Left lobe of liver (tissue), 2 donors: ENCODE measurements at places on chromosomes 12 and 14.

- DNase-seq, result no peak
These were observed 20.9 kb downstream of the SYT1 start for GRCh38 chr12:78885466-78885865.

- DNase-seq, result peak; percentile 84
These were observed 1.3 kb upstream of the ASCL1 start for GRCh38 chr12:102955926-102956737.

DNA sequence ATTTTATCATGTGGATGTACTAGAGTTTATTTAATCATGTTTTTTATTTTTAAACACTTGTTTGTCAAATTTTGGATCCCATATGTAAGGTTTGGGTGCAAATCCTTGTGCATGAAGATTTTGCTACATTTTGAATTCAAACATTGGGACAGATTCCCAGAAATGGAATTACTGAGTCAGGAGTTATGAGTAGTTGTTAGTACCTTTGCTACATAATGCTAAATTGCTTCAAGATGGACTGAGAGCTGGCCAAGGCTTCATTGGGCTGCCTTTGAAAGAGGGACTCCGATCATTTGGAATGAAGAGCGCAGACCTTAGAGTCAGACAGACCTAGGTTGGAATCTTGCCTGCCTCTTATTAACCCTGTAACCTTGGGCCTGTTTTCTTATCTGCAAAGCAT is 154.9 kb upstream of the PWP1 start:
- no peak for DNase-seq

- no peak for DNase-seq
These were observed 5.6 kb downstream of the MSI1 start for GRCh38 chr12:120363274-120363855.

- no peak for DNase-seq
These were observed 195.3 kb upstream of the IGF1 start for GRCh38 chr12:102675672-102676071.

GRCh38 chr12:7069386-7069785 is 8.9 kb downstream of the C1S start:
- DNase-seq, result no peak

DNA sequence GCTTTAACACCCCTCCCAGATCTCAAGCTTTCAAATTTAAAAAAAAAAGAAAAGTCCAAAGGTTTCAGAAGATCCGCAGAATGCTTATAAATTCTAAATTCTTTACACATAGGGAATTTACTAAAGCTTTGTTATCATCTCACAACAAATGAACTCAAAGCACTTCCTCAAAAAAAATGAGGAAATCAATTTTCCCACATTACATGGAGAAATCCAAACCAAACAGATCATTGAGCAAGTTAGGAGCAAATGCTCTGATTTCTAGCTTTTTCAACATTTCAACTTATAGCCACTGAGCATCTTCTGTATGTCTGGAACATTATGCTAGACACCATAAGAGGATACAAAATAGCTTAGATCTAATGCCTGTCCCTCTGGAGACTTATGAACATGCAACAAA is 161.0 kb downstream of the CEP128 start:
- no peak for DNase-seq

DNA sequence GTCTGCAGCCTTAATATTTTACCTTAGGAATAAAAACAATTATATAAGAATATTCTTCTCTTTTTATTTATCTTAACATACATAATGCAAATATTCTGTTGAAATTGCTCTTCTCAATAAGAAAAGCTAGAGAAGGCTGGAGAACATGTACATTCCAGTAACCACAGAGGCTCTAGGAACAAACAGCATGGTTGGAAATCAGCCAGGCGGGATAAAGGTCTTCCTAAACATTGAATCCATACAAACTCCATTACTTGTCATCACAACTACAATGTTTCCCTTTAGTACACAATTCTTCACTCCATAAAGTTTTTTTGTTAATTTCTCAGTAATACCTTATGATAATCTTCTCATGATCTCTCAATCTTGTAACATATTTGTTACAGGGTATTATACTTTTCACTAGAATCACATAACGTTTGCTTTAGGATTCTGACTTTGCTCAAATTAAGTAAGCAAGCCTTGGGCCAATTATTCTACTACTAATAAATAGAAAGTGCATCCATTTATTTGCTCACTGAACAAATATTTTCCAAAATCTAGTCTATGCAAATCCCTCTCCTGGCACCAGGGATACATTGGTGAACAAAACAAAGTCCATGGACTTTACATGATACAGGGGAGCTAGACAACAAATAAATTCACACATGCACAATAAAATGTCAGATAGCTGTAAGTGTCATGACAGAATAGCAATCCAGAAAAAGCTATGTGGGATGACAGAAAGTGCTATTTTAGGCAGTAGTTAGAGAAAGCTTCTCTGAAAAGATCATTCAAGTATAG is 237.5 kb upstream of the TMTC1 start:
- no peak for DNase-seq

DNA sequence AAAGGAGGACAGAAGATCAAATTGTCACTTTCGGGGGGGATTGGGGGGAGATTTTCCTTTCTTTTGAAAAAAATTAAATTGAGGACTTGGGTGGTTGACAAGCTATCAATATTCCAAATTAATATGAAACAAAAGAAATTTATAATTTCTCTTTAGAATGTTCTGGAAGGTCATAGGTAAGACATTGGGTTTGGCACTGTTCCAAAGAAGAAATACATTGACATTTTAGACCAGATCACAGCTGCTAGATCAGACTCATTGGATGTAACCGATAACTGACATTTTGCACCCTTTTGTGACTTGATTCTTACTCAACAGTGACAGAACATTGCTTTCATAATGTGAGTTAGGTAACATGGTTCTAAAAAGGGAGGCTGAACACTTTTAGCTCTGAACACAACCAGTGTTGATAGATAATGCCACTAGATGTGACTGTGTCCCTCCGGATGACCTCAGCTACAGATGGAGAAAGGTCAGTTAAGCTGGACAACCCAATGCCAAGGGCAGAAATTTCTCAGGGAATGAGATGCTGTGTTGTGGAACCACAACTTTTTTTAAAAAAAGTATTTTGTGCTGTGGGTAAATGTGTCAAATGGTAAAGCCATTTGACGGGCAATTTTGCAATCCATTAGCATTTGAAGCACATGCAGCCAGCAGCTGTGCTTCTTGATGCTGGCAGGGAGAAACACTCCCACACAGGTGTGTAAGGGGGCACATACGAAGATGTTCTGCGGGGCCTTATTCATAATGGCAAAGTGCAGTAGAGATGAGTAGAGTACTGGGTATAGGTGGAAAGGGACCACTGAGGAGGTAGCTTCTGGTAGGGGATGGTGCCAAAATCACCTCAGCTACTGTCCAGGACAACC is 62.9 kb downstream of the RFX4 start:
- no peak for DNase-seq

- no peak for DNase-seq
These were observed 187.3 kb downstream of the CAND1 start for GRCh38 chr12:67456431-67456901.

- no peak for DNase-seq
These were observed 3.4 kb downstream of the PTHLH start for GRCh38 chr12:27968972-27969623.

- no peak for DNase-seq
These were observed 159.9 kb upstream of the FRMD6 start for GRCh38 chr14:51491776-51492175.

DNA sequence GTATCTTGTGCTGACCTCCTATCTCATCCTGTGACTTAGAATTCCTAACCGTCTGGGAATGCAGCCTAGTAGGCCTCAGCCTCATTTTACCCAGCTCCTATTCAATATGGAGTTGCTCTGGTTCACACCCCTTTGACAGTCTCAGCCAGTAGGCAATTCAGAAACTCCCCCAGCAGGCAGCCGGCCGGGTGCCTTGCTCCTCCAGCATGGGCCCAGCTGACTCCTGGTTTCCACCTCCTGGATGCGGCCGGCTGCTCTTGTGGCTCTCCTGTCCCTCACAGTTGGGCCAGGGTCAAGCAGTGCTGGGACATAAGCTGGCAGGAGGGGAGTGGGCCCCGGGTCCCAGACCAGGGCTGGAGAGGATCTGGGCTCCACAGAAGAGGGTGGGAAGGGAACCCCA is 58.2 kb downstream of the LRRC74A start:
- DNase-seq, result no peak

DNA sequence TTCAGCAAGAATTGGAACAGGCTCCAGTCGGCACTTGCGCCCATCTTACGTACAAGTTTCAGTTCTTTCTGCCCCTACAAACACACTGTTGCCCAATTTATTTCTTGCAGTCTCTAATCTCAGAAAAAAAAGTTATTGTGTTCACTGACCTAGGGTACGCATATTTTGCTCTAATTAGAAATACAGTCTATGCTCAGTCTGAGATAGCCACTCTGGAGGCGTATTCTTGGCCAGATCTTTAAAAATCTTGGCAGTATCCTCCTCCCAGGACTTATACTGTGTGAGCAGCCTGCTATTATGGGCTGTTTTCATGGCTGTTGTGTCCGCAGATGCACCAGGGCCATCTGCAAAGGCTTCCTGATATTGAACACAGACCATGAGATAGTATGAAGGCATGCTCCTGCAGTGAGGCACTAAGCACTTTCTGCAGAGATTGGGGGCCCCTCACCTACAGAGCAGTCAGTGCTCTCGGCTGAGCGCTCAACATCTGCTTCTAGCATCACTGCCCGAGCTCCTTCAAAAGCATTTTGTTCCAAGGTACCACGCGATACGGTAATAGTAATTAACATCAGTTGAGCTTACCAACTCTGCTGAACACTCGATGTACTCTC is 57.9 kb downstream of the PPM1H start:
- no peak for DNase-seq

DNA sequence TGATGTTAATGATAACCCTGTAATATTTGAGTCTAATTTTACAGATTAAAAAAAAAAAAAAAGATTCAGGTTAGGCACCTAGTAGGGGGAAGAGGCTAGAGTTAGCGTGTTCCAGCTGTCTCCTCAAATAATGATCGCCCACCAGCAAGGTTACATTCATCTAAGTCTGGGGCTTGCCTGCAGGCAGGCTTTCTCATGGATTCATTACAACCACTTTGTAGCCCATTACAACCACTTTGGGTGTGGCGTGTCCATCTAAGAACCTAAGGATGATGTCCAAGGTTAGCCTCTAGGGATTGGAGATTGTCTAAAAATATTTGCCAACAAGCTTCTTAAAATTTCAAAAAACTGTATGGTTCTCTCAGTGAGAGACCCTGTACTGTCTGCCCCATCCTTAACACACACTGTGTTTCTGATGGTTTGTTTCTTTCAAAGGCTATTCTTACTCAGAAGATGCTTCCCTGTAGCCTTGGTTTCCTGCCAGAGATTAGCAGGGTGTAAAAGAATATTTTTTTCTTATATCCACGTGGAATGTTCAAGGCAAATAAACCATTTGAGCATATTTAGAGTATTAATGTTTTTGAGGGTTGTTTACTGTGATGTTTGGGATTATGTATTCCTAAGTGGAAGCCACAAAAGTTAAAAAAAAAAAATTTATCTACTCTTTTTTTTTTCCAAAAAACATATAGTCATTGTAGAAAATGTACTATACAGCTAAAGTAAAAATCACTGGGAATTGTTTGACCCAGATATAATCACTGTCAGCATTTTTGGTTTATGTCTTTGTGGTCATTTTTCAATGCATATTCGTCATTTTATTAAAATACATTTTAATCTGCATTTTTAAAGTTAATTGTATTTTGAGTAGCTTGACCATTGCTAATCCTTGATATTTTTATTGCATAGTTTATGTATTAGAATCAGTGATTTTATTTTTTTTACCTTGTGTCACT is 1.7 kb downstream of the DYNC1H1 start:
- DNase-seq, result no peak

DNA sequence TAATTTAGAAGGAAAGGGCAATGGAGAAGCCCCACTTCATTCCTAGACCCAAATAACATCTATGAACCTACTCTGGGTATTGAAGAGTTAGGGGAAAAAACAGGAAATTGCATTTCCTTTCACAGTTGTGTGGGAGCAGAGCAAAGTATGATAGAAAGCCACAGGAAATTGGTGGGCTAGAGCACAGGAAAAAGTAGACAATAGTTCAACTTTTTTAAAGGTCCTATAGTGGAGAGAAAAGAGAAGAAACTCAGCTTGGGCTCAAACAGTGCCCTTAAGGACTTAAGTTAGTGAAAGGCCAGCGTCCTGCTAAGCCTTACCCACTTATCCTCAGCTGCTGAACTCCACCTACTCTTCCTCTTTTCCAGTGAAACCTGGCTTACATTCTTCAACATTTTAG is 258.1 kb downstream of the DPY19L2 start:
- no peak for DNase-seq

- DNase-seq, result no peak
These were observed 28.7 kb downstream of the MSRB3 start for GRCh38 chr12:65307169-65307501.

DNA sequence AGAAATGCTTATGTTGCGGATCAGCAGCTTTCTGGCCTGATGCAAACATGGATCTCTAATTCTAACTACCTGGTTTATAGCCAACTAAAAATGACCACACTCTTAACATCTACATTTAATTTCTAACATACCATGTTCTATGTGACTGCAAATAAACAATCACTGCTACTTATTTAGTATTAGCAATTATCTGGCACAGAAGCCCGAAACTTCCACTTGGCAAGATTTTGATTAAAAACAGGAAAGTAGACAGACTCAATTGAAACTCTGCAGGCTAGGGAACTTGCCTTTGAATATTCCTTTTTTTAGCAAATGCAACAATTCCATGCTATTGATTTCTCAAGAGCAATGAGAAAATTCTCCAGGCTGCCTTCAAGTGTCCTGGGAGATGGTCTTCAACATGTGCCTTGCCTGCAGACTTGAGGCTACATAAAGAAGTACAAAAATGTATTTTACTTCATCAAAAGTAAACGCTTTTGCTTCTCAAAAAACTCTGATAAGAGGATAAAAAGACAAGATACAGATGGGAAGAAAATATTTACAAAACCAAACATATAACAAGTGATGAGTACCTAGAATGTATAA is 9.1 kb upstream of the TMCC3 start:
- no peak for DNase-seq

DNA sequence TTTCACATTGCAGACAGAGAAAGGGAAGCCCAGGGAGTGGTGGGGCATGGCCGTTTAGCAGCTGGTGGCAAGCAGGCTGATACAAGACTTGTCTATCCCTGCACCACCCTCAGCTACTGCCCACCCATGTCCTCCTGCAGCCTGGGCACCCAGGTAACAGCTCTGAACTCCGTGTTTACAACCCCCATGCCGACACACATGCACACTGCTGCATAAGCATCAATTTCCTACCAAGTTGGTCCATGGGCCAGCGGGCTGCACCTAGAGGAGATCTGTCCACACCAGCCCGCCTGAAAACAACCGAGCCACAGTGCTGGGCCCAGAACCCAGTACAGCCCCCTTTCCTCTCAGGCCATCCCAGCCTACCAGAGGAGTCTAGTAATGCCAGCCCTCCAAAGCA is 75.9 kb upstream of the C14orf180 start:
- DNase-seq, result no peak

DNA sequence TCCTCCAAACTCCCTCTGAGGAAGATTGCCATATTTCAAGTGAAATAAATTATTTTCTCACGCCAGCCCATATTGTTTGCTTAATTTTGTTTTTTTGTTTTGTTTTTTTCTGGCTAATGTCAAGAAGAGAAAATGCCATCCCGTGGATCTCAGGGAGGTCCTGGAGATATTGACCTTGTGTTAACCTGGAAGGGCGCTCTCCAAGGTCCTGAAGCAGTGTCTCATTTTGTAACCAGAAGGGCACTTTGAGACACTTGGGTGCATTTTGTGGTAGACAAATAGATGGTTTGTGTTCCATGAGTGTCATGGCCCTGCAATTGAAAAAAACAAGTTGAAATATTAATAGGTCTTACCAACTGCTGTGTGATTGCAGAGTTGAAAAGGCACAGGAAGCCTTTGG is 268.9 kb downstream of the SUDS3 start:
- DNase-seq, result no peak

GRCh38 chr12:33044447-33044846 is 147.9 kb upstream of the PKP2 start:
- DNase-seq, result no peak
